Activated naive CD4-positive, alpha-beta T cell treated with anti-CD3 and anti-CD28 coated beads, Interleukin-2, amount 10 ng/mL, durations not matched to agents 7 days and 5 days (primary cell): ENCODE measurements at places on chromosomes 13 and 19.

GRCh38 chr13:48255090-48255489 lies 22.1 kb downstream of the ITM2B start:
- no peak for DNase-seq

DNA sequence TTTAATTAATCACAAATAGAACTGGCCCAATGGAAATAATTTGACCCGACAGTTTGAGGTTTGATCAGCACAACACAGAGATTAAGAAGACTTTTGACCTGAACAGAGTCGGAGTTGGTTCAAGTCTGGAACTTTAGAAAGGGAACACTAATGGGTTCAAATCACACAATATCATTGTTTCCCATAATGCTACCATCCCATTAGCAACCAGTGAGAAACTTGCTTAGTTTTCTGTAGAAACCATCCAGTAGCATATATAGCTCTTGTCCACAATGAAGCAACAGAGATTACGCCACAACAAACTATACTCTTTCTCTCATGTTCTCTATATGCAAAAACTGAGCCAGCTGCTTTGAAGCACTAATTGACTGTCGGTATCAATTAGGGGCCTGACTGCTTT lies 376.9 kb upstream of the SPRY2 start:
- no peak for DNase-seq

GRCh38 chr13:92012787-92013186 lies 614.4 kb downstream of the GPC5 start:
- DNase-seq = no peak

DNA sequence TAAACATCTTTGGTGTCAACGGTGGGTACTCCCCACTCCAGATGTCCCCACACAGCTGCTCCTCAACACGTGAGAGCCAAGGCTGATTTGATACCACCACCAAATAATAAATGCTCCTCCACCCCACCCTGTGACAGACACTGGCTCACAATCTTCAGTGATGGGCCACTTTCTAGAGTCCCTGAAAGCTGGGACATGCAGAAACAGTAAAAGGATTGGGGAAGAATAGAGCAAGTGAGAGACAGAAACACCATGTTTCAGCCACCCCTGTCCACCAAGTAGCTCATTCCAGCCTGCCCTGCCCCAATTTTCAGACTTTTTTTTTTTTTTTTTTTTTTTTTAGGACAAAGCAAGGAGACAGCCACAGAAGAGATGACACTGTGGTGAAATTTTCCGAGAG lies 1.6 kb downstream of the SLC46A3 start:
- no peak for DNase-seq

GRCh38 chr19:3554254-3555083 lies 2.9 kb downstream of the MFSD12 start:
- DNase-seq = peak; percentile 70
